ENCODE measurements at places on chromosomes 7 and 10. TPM values are rescaled to one million over a fixed set of nuclear protein-coding genes. Genes with fewer than 3 reads are reported as not detected.

RGR gene
- not detected for total RNA-seq

UPK3B gene
- total RNA-seq, result 2.7 TPM

NFE2L3 gene
- 1.1 TPM for total RNA-seq

STRIP2 gene
- 0.92 TPM for total RNA-seq

C7orf57 gene
- total RNA-seq, result 18.6 TPM

PTEN gene
- total RNA-seq, result 70.8 TPM

TAS2R41 gene
- not detected for total RNA-seq

CPN1 gene
- not detected for total RNA-seq

KAZALD1 gene
- 1.4 TPM for total RNA-seq

ZNF425 gene
- 4.4 TPM for total RNA-seq

RHOBTB1 gene
- total RNA-seq, result 13.0 TPM

CPA2 gene
- total RNA-seq, result 3.6 TPM

KCNH2 gene
- 10.4 TPM for total RNA-seq

ACHE gene
- total RNA-seq, result 4.9 TPM

SPDYE5 gene
- total RNA-seq, result not detected

ADARB2 gene
- 2.0 TPM for total RNA-seq

FGFBP3 gene
- total RNA-seq, result 1.3 TPM

KCP gene
- not detected for total RNA-seq

TFR2 gene
- total RNA-seq, result 0.22 TPM

GNGT1 gene
- total RNA-seq, result not detected

Measured in ovary (tissue), 10 donors.